Stimulated activated CD8-positive, alpha-beta memory T cell treated with anti-CD3 and anti-CD28 coated beads, Interleukin-2, amount 100 ng/mL, for 48 hours (primary cell): ENCODE measurements at places on chromosomes 6 and 20.

DNA sequence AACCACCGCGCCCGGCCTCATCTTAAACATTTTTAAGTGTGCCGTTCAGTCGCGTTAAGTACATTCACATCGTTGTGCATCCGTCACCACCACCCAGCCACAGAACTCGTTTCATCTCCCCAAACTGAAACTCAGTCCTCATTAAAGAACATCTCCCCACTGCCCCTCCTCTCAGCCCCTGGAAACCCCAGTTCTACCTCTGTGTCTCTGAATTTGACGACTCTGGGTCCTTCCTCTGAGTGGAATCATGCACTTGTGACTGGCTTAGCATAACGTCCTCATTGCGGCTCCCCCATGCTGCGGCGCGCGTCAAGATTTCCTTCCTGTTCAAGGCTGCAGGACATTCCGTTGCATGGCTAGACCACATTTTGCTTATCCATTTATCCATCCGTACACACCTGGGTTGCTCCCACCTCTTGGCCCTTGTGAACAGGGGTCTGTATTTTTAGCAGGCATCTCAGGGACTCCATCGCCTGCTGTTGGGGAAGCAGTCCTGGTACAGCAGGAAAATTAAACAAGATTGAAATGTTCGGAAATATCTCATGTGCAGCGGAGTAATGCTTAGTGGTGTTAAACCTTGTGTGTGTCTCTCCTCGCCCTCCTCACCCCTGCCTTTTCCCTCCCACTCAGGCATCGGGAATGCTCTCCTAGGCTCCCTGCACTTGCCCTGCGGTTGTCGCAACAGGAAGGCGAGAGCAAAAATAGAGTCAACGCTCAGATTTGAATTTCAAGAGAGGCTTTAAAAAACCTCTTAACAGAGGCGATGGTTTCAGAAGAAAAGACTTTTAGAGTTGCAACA lies 127.9 kb downstream of the PXDC1 start:
- DNase-seq = no peak

DNA sequence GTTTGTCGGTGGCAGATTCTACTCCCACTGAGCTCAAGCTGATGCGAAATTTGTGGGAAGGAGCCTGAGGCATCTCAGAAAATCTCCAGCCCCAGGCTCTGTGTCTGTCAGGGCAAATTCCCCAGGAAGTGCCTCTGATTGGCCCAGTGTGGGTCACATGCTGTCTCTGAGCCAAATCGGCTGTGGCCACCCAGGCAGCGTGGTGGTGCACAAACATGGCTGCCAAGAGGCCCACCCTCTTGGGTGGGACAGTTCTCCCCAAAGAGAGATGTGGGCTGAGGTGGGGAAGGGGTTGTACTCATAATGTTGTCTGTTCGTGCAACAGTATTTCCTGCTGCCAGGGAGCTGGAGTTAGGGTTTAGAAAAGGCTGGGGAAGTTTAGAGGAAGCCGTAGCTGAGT lies 130.6 kb downstream of the BMP7 start:
- no peak for DNase-seq

- DNase-seq = no peak
Measured at GRCh38 chr6:6058054-6058444, 51.3 kb upstream of the NRN1 start.

DNA sequence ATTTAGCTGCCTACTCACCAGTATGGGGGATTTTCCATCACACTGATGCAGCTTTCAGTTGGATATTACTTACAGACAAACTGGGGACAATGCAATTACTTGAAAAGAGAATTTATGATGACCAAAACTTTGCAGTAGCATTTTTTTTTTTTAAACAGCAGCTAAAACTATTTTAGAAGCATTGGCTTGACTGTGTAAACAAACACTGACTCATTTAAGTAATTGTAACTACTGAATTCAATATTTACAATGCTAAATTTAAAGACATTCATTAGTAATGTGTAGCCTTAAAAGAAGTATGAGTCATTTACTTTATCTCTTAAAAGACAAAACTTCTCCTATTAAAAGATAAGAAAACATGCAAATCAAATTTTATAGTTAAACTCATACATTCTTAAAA lies 295.9 kb upstream of the FERMT1 start:
- no peak for DNase-seq

- DNase-seq = no peak
Measured at GRCh38 chr20:20568604-20569205, 143.7 kb downstream of the RALGAPA2 start.

GRCh38 chr6:90485635-90486277 lies 101.1 kb downstream of the MAP3K7 start:
- no peak for DNase-seq

- no peak for DNase-seq
Measured at GRCh38 chr6:63783096-63783495, 147.5 kb downstream of the PHF3 start.

DNA sequence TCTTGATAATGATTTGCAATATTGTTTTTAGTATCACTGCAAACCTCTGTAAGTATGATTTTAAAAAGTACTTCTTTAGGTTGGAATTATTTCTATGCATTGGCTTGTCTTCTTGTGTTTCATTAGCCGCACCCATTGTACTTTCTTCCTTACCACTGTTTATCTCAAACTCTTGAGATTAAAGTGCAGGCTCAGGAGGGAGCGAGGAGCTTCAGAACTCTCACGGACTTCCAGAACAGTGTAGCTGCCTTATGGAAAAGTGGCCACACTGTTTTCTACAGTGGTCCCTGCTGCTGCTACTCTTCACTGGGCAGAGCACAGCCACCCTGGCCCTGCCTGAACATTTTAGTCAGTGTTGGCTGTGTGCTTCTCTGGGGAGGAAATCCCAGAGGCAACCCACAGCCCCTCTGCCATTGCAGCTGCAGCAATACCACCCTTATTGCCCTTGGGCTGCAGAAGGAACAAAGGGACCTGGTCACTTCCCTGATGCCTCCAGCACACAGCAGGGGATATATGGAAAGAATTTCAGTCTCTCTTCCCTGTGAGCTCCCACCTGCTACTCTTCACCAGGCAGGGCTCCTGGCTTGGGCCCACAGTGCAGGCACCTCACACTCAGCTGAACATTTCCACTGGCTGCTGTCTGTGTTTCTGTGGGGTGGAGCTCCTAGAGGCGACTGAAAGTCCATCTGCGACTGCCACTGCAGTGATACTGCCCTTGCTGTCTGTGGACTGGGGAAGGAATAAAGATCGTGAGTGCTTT lies 91.7 kb upstream of the MAP3K4 start:
- no peak for DNase-seq

DNA sequence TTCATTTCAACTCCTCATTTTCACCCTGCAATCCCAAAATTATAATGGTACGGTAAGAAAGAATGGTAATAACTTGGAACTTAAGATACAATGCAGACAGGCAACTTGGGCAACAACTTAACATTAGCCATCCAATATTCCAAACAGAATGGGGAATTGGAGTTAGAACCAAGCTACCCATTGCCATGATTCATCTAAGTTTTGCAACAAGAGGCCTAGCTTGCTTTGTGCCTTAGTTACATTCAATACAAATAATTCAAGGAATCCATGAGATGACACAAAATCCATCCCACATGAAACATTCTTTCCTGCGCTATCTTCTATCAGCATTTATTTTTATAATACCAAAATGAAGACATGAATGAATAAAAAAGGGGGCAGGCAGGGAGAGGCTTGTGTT lies 28.4 kb downstream of the DCDC2 start:
- no peak for DNase-seq

- no peak for DNase-seq
Measured at GRCh38 chr6:42960243-42961019, at the start of gene GNMT. Gene GNMT (plus strand): TSS chr6:42960754. CDS start chr6:42960768, 14 bp downstream.

- no peak for DNase-seq
Measured at GRCh38 chr20:46128310-46129151, 10.4 kb downstream of the CD40 start.

- DNase-seq = no peak
Measured at GRCh38 chr20:37152284-37152683, 26.8 kb upstream of the RPN2 start.

DNA sequence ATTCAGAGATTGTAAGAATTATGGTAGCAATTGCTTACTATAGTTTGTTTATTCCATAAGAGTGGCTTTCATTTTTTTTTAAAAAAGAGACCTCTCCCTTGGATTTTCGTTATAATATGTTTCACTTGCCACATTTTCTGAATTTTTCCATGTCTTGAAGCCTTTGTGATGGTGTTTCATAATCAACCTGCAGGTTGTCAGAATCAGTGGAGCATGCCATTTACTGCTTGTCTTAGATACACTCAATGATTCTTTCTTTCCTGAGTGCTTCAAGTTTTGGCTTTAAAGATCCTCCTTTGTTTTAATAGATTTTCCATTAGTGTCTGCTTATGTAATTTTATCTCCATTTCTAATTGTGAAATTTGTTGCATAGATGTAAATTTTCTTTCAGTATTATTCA lies 31.2 kb downstream of the KCNQ5 start:
- no peak for DNase-seq

- DNase-seq = no peak
Measured at GRCh38 chr6:2426561-2427340, 181.3 kb upstream of the GMDS start.

DNA sequence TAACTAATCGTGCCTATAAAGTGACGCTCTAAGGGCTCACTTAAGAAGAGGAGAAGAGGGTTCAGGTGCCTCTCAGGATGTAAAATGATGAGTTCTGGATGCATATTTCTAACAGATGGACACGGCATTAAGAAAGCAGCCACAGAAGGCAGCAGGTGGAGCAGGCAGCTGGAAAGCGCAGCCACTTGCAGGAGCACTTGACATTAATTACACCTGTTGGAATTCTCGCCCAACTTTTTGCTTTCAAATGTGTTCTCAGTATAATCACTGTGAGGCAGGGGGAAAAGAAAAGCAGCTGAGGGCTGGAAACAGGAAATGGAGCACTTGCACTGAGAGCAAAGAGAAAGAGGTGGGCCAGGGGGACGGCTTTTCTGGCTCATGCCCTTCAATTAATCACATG lies 164.2 kb downstream of the NKAIN2 start:
- DNase-seq = no peak

- no peak for DNase-seq
Measured at GRCh38 chr6:25147223-25147622, 132.0 kb upstream of the CARMIL1 start.

- no peak for DNase-seq
Measured at GRCh38 chr20:57170343-57170742, 96.1 kb downstream of the BMP7 start.

GRCh38 chr6:38180586-38180985 lies 361.1 kb downstream of the ZFAND3 start:
- DNase-seq = no peak

- no peak for DNase-seq
Measured at GRCh38 chr20:17287503-17287902, 60.7 kb downstream of the PCSK2 start.

DNA sequence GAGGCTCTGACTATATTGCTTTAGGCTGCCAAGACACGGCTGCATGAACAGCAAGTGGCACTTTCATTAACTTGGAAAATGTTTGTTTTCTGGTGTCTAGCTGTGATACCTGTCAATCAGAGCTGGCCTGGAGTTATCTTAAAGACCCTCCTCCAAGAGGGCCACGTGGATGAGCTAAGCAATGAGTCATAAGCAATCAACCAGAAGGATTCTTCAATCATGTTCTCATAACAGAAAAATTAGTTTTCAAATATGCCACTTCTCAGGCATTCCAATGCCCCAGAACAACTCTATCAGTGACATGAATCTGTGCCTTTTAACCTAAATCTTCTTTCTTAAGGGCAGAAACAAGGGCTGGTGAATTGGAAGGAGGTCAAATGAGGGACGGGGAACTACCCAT lies 283.0 kb downstream of the HTR1B start:
- no peak for DNase-seq

- DNase-seq = no peak
Measured at GRCh38 chr6:105500693-105501092, 97.8 kb upstream of the PREP start.

DNA sequence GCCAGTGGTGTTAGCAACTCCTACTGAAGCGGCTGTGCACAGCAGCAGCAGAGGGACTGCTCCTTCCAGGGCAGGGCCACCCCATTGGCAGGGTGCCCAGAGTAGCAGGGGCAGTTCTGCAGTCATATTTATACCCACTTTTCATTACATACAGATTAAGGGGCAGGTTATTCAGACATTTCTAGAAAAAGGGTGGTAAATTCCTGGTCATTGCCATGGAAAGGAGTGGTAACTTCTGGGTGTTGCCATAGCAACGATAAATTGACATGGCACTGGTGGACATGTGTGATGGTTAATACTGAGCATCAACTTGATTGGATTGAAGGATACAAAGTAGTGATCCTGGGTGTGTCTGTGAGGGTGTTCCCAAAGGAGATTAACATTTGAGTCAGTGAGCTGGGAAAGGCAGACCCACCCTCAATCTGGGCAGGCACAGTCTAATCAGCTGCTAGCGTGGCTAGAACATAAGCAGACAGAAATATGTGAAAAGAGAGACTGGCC lies 45.0 kb downstream of the IYD start:
- no peak for DNase-seq

GRCh38 chr20:53165452-53165851 lies 193.3 kb downstream of the TSHZ2 start:
- no peak for DNase-seq

- no peak for DNase-seq
Measured at GRCh38 chr20:10790013-10790412, 116.2 kb upstream of the JAG1 start.

DNA sequence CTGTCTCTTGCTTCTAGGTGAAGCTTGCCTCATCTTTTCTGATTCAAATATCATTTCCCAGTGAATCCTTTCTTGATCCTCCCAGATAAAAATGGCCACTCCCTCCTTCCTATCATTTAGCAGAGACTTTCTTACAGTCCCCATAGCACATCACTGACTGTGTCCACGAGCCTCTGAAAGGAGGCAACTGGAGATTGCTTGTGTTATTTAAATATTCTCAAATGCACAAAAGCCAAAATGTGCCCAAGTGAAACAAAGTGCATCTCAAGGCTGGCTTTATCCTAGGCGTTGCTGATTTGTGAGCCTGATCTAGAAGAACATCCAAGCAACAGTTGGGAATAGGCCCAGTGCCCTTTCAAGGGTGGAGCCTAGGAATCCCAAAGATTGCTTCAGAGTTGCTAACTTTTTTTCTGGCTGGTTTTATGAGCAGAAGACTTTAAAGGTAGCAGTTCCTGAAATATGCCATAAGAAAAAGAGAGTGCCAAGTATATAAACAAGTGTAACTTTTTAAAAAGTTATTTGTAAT lies 393.6 kb downstream of the CD83 start:
- no peak for DNase-seq

DNA sequence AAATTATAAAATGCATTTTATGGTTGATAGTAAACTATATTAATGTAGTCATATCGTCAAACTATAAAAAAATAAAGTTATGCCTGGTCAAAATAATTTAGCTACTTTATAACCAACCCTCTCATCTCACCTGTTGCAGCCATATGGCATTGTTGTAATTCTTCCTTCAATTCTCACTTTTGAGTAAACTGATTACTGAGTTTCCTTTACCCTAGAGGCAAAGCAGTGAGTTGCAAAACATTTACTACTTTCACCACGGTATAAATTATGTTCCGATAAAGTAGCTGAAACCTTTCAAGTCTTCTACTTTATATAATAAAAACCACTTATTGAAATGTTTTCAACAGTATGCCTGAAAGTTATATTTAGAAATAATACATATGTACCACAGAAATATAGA lies 113.8 kb downstream of the AHI1 start:
- DNase-seq = no peak
